Activated CD4-positive, CD25-positive, alpha-beta regulatory T cell treated with anti-CD3 and anti-CD28 coated beads, Interleukin-2, amount 50 U/mL, for 16 hours (primary cell): ENCODE measurements at places on chromosomes 5 and 9.
A peak's percentile ranks its signal among the peaks of the same experiment; 100 is the strongest.

- no peak for DNase-seq
These were observed 8.1 kb downstream of the MCIDAS start for GRCh38 chr5:55218967-55219366.

DNA sequence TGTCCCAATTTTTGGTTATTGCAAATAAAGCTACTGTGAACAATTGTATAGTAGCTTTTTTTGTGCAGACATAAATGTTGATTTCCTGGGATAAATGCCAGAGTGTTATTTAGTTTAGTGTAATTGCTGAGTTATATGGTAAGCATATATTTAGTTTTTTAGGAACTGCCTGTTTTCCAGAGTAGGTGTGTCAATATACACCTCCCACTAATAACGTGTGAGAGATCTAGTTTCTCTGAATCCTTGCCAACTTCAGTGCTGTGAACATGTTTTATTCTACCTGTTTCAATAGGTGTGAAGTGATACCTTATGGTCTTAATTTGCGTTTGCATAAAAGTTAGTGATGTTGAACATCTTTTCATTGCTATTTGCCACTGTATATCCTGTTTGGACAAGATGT lies 9.1 kb upstream of the OR2S2 start:
- DNase-seq = no peak

- no peak for DNase-seq
These were observed 52.1 kb downstream of the SSBP2 start for GRCh38 chr5:81698813-81699212.

DNA sequence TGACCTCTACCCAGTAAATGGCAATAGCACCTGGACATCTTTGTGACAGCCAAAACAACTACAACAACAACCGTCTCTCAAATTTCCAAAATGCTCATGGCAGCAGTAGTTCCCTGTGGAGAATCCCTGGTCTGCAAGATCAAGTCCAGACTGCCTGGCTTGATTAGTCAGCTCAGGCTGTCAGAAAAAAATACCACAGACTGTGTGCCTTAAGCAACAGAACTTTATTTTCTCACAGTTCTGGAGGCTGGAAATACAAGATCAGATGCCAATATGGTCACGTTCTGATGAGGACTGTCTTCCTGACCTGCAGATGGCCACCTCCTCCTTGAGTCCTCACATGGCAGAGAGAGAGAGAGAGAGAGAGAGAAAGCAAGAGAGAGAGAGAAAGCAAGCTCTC lies 52.3 kb upstream of the MOCS2 start:
- no peak for DNase-seq

DNA sequence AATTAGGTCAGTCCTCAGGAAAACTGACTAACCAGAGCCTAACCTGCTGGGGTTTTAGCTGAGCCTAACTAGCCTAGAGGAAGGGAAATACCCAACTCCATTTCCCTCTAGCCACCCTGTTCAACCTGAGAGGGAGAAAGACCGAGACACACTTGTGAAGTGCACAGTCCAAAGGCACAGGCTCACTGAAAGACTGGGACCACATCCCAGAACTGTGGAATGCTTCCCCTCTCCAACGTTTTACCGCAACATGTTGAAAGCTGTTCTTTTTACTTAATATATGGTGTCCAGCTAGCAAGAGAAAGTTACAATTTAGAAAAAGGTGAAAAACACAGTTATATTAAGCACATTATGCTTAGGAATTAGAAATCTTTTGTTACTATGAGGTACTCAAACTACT lies 76.8 kb upstream of the SIMC1 start:
- no peak for DNase-seq

DNA sequence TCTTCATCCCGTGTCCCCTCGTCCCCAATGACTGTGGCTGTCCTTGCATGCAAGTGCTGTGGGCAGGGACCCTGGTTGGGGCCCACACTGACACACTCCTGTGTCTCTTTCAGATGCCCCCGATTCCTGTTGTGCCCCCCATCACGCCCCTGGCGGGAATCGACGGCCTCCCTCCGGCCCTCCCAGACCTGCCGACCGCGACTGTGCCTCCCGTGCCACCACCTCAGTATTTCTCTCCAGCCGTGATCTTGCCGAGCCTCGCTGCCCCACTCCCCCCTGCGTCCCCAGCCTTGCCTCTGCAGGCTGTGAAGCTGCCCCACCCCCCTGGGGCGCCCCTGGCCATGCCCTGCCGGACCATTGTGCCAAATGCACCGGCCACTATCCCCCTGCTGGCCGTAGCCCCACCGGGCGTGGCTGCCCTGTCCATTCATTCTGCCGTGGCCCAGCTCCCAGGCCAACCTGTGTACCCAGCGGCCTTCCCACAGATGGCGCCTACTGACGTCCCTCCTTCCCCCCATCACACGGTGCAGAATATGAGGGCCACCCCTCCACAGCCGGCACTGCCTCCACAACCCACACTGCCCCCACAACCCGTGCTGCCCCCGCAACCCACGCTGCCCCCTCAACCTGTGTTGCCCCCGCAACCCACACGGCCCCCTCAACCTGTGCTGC lies 75.0 kb downstream of the WNK2 start:
- DNase-seq = no peak

GRCh38 chr9:5466766-5467165 lies 16.4 kb downstream of the CD274 start:
- DNase-seq = no peak

DNA sequence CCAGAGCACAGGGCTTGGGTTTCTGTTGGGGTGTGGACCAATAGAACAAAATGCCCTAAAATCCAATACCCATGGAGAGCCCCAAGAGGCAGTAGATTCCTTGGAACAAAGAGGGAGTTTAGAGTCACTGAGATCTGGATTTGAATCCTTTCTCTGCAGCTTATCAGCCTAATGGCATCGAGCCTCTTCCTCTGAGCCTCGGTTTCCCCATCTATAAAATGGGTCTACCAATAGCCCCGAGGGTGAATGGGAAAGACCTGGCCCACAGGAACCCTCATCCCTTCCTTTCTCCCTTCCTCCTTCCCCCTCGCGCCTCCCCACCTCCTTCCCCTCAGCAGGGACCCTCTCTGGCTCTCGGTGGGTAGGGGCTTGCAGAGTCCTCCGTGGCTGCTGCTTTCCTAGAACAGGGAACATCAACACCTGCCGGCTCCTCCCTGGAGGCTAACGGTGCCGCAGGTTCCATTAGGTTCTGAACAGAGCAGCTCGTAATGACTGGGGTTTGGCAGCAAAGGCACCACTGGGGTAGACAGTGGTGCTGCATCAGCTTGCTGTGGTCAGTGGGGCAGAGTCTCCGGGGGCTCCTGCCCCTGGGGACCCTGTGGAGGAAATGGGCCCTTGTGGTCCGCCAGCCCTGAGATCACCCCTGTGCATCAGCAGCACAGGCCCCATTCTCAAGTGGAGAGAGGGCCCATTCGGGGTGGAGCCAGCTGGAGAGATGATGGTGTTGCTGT lies 40.3 kb downstream of the NEK6 start:
- DNase-seq = no peak

- DNase-seq = no peak
These were observed 126.0 kb downstream of the STK32A start for GRCh38 chr5:147360816-147361215.

DNA sequence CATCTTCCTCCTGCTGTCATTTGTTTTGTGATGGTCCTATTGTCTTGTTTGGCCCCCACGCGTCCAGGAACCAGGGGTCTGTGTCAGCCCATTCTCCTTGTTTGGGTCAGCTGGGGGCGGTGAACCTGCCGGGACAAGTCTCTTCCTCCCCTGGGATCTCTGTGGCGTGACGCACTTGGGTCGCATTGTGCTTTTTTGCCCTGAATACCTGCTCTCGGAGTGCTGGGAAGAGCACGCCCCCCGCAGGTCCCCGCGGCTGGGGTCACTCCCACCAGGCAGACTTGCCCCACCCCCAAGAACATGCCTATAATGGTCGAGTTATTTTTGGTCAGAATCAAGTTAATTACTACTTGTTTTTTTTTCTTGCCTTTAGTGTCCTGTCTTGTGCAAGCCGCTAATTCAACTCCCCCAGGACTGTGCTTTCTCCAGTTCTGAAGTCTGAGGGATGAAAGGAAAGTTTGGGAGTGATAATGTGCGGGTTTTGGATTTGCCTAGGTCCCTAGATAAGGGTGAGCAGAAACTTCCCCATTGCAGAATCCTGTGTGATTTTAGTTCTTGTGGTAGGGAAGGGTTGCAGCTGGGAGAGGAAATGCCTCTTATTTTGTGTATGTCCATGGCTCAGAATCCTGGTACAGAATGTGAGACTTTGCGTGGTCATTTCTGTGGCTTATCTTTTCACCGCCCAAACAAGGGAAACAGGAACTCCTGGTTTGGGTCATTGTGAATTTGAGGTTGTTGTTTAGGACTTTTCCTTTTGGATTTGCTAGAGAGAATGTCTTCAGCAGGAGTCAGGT lies 789 bp downstream of the ACER2 start:
- no peak for DNase-seq

DNA sequence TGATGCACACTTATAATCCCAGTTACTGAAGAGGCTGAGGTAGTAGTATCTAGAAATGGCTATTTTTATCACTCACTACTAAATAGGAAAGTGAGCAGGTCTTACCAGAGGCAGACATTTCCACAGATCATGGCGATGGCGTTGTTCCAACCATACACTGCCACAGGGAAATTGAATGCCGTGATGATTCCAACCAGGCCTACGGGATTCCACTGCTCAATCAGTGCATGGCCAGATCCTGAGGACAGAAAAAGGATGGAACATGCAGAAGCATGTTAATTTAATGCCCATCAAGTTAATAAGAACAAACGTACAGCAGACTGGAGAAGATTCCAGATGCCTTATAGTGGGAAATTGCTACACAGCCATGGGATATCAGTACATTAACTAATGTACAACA lies 18.0 kb downstream of the ALDH7A1 start:
- DNase-seq = no peak

- no peak for DNase-seq
These were observed 1039.9 kb downstream of the TLE1 start for GRCh38 chr9:80649496-80649895.

- DNase-seq = no peak
These were observed 18.1 kb upstream of the RGMB start for GRCh38 chr5:98755406-98755805.

DNA sequence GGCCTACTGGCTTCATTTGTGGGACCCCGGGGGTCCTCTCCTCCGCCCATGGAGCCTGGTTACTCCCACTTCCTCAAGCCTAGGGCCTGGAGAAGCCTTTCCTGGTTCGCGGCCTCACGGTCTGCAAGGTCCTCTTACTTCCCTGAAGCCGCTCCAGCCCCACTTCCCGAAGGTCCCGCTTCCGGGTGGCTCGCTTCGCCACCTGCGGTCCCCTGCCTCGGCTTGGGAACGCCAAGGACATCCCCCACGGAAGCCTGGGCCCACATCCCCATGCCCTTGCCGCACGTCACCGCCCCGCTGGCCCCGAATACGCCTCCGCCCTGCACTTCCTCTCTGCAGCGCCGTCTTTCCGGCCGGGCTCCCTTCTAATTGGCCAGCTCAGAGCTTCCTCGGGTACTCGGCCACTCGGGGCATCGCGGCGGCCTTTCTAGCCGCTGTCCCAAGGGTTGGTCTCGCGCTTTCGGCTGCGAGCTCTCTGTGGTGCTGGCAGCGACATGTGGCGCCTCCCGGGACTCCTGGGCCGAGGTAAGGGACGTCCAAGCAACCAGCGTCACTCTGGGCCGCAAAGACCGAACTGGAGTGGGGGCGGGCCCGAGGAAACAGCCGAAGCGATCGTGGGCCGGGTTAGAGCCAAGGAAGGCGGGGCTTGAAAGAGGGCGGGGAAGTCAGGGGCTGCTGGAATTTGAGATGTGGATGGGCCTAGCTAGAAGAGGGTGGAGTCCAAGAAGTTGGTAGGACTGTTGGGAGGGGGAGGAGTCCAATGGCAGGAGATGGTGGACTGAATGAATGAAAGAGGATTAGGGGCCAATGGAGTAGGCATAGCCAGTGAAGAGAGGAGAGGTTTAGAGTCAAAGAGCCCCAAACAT lies at the start of gene DELE1:
TSS of gene DELE1 (plus strand) at position 424 of the 866 bp plus-strand sequence. CDS start at position 495, 71 bp downstream.
- DNase-seq = peak; percentile 86

- no peak for DNase-seq
These were observed 6.0 kb downstream of the RALGDS start for GRCh38 chr9:133114886-133115603.
